Hepatocyte (in vitro differentiated cells): ENCODE measurements at places on chromosomes 1 and 21.

DNA sequence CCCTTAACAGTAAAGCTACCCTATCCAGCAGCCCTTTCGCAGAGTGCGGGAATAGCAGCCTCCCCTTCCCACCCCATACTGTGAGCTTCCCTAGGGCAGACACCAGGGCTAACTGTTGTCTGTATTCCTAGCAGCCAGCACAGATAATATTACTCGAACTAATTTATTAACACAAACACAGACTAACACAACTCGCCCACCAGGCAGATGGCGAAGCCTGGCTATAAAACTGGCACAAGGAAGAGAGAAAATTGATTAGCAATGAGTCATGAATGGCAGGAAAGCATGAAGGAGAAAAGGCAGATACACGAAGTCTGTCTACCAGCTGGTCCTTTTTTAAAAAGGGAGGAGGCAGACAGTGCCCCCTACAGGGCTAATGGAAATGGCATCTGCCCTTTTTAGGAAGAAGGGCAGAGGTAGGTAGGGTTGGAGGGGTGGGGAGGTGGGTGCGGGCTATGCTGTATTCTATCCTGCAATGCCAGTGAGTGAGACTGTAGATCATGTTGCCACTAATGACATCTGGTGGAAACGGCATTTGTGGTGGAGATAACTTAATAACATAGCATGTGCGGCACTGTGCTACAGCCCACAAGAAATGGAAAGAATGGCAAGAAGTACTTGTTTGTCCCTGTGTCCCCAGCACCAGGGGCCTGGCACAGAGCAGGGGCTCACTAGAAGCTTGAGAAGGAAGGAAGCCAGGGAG, 30.6 kb upstream of the CTPS1 start:
- peak; percentile 68 for DNase-seq
- no peak overlapping the region for H3K4me3 ChIP-seq
- no peaks in the 10 kb centered on the region for H3K27me3 ChIP-seq
- no peaks in the 10 kb centered on the region for H3K36me3 ChIP-seq

GRCh38 chr1:183877053-183877720, 72.3 kb downstream of the RGL1 start:
- H3K36me3 ChIP-seq, result no peaks in the 10 kb centered on the region
- DNase-seq, result peak; percentile 57
- peaks cover 69% of the 10 kb centered on the region for H3K4me1 ChIP-seq
- H3K27me3 ChIP-seq, result no peaks in the 10 kb centered on the region
- no peak overlapping the region for H3K4me3 ChIP-seq

DNA sequence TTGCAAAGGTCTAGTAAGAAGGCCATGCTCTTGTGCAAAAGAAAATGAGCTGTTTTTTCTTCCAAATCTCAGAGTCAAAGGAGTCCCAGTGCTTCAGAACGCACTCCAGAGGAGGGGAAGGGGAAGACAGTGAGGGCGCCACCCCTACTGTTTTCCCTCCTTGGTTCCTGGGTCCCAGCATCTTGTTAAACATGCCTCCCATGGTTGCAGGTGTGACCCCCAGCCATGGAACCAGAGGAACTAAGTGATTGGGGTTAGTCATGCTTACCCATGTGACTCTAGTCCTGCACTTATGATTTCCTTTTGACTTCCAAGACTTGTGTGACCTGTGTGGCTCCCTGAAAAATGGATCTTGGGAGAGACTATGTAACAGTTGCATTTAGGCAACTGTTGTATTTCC, 6.1 kb upstream of the AKR7A3 start:
- DNase-seq, result no peak
- H3K4me1 ChIP-seq, result no peaks in the 10 kb centered on the region
- no peaks in the 10 kb centered on the region for H3K27me3 ChIP-seq
- no peak overlapping the region for H3K27ac ChIP-seq
- H3K36me3 ChIP-seq, result no peaks in the 10 kb centered on the region
- no peak overlapping the region for H3K4me3 ChIP-seq

DNA sequence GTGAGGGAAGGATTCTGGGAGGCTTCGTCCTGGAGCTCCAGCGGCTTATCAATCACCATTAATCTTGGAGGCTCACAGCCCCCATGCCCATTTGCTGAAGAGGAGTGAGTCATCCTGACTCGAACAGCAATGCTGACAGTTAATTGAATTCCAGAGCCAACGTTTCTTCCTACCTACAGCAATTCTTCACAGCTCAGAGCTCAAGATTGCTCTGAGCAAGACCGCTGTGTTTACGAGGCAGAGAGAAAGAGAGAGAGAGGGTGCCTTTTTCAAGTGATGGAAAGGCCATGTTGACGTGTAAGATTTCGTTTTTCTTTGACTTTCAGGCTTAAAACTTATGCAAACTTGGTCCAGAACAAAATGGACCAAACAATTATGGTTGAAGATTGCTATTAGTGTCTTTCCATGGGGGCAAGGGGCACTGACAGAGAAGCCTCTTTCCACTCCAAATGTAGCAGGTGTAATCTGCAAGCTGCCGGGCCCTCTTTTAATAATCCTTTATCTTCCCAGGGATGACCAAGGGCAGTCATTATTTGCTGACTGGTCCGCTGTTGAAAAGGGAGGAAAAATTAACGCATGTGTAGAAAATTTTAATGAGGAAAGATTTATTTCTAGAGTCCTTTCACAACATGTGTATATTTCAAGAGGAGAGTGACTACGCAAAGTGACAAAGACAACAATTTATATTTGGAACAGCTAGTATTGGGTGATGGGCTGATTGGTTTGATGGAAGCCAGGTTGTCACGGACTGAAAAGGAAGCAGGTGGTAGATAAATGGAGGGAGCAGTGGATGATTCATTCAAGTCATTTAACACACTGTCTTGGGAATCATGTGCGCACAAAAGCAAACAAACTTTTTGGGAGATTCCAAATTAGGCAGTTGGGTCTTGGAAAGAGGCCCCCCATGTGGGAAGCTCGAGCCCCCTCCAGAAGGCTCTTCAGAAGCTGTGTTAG, 136.1 kb upstream of the IRF2BP2 start:
- peak; percentile 65 for DNase-seq
- no peaks in the 10 kb centered on the region for H3K36me3 ChIP-seq
- H3K27ac ChIP-seq, result peak overlapping the region; percentile 78
- H3K4me3 ChIP-seq, result no peak overlapping the region
- H3K27me3 ChIP-seq, result no peaks in the 10 kb centered on the region

DNA sequence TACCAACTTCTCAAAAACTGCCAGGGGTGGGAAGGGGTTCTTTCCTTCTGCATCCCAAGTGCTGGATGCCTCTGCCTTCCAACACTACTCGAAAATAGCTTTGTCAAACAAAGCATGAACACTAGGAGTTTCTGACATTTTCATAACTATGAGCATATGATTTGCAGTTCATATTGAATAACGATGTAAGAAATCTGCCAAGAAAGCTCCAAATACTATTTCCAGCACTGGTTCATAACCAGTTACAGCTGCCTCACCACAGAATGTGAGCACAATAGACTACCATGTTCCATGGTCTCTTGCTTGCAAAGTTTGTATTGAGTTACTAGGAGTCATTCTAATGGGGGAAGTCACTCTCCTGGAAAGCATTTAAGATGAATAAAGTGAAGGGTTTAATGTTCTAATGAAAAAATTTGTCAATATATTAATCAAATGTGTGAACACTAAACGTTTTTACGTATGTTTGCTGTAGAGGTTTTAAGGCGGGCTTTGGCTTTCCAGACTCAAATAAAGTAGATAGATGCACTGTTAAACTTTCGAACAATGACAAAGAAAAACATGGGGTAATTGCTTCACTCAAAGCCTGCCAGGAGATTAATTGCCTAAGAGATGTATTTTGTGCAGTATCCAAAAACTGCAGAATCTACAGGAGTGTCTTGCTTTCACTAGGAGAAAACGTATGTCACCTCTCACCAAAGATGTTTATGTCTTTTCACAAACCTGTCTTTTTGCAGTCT, 78.6 kb upstream of the UBE2U start:
- H3K4me3 ChIP-seq, result no peak overlapping the region
- H3K36me3 ChIP-seq, result no peaks in the 10 kb centered on the region
- no peaks in the 10 kb centered on the region for H3K27me3 ChIP-seq
- H3K4me1 ChIP-seq, result no peaks in the 10 kb centered on the region
- no peak for DNase-seq

GRCh38 chr1:153849487-153850185, 73.1 kb downstream of the GATAD2B start:
- H3K4me3 ChIP-seq, result no peak overlapping the region
- no peaks in the 10 kb centered on the region for H3K4me1 ChIP-seq
- no peak for DNase-seq
- H3K27ac ChIP-seq, result no peak overlapping the region

- H3K27me3 ChIP-seq, result no peaks in the 10 kb centered on the region
- no peaks in the 10 kb centered on the region for H3K36me3 ChIP-seq
- H3K4me1 ChIP-seq, result no peaks in the 10 kb centered on the region
- H3K4me3 ChIP-seq, result no peak overlapping the region
- no peak for DNase-seq
- no peak overlapping the region for H3K27ac ChIP-seq
Observed at GRCh38 chr1:98417820-98418219, 243.7 kb upstream of the SNX7 start.

- no peaks in the 10 kb centered on the region for H3K27me3 ChIP-seq
- no peak overlapping the region for H3K4me3 ChIP-seq
- H3K36me3 ChIP-seq, result no peaks in the 10 kb centered on the region
- H3K27ac ChIP-seq, result no peak overlapping the region
Observed at GRCh38 chr21:25459365-25459764, 147.9 kb downstream of the MRPL39 start.

DNA sequence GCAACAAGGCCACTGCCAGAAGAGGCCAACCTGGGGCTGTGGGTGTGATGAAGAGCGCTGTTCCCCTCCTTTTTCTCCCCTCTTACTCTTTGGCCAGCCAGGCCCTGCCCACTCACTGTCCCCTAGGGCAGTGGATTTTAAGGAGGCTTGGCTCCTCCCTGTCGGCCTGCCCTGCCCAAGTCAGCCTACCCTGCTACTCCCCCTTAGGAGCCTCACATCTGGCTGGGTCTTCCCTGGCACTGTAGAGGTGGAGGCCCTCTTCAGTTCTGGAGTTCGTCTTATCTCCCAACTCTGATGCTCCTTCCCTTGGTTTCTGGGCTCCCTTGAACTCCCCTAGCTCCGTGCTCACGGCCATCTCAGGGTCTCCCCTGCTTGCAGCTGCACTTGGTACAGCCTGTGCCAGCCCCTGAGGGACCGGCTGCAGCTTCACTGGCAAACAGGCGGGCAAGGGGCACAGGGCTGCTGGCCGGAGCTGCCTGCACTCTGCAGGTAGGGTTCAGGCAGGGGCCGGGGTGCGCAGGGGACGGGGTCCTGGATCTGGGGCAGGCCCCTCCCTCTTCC, 4.0 kb downstream of the AMPD2 start:
- no peaks in the 10 kb centered on the region for H3K27me3 ChIP-seq
- no peak for DNase-seq
- peaks cover 28% of the 10 kb centered on the region for H3K4me1 ChIP-seq
- no peaks in the 10 kb centered on the region for H3K36me3 ChIP-seq
- H3K4me3 ChIP-seq, result no peak overlapping the region

GRCh38 chr1:35567947-35568558, 5.1 kb upstream of the TFAP2E start:
- no peak overlapping the region for H3K4me3 ChIP-seq
- H3K4me1 ChIP-seq, result peaks cover 4% of the 10 kb centered on the region
- H3K27me3 ChIP-seq, result peaks cover 27% of the 10 kb centered on the region
- H3K27ac ChIP-seq, result no peak overlapping the region
- no peak for DNase-seq

GRCh38 chr1:99139876-99140275, 124.4 kb upstream of the PLPPR4 start:
- H3K4me1 ChIP-seq, result no peaks in the 10 kb centered on the region
- no peak for DNase-seq
- H3K4me3 ChIP-seq, result no peak overlapping the region
- no peak overlapping the region for H3K27ac ChIP-seq

DNA sequence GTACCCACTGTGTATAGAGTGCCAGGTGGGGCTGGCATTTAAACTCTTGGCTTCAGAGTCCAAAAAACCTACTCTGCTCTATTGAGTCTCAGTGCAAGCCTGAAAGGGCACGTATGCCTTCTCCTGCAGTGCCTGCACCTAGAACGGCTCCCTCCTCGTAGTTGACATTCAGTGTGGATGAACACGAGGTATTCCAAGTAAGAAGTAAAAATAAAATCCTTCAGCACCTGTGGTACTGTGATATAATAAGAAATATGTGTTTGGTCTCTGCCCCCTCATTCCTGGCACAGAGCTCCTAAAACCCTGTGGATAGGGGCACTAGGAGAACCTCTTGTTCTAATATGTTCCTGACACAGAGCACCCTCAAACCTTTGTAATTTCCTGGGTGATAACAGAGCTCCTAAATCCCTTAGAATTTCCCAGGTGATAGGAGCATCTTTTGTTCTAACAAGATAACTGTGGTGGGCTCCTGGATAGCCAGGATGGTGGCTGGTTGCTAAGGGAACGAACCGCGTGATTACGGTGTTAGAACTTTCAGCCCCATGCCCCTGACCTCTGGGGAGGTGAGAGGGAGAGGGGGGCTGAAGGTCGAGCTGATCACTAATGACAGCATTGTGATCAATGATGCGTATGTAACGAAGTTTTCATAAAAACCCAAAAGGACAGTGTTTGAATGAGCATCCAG, 16.8 kb downstream of the UCK2 start:
- no peaks in the 10 kb centered on the region for H3K27me3 ChIP-seq
- H3K4me3 ChIP-seq, result no peak overlapping the region

DNA sequence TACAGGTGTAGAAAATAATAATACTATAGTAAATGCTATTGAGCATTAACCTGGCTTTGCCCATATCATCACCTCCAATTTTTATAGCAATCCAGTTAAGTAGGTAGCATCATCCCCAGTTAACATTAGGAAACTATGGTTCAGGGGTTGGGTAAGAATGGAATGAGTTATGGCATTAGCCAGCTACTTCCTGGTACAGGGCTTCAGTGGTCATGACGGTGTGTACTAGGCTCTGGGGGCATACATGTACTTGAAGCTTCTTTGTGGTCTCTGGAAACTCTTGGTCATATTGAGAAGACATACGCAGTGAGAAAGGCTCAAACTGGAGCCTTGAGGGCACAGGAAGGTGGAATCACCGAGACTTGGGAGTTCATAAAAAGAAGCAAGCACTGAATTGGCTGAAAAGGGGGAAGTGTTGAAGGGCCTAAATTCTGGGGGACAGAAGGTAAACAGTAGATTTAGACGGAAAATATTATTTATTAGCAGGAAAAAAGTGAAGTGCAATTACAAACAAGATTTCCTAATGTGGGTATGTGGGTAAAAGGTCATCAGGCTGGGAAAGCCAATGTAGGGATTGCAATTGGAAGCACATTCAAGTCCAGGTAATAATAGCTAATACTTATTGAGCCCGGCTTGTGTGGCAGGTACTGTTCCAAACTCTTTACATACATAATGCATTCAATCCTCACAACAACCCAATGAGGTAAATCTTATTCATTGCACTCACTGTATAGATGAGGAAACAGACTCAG, 114.2 kb upstream of the ATP1A1 start:
- H3K27me3 ChIP-seq, result no peaks in the 10 kb centered on the region
- H3K4me1 ChIP-seq, result peaks cover 22% of the 10 kb centered on the region
- no peaks in the 10 kb centered on the region for H3K36me3 ChIP-seq
- no peak for DNase-seq
- H3K27ac ChIP-seq, result no peak overlapping the region

- H3K4me1 ChIP-seq, result peaks cover 20% of the 10 kb centered on the region
- H3K27ac ChIP-seq, result peak overlapping the region; percentile 85
- DNase-seq, result no peak
- H3K27me3 ChIP-seq, result no peaks in the 10 kb centered on the region
- H3K36me3 ChIP-seq, result no peaks in the 10 kb centered on the region
- no peak overlapping the region for H3K4me3 ChIP-seq
Observed at GRCh38 chr1:89866568-89866967, 45.7 kb downstream of the LRRC8D start.
